ENCODE measurements at places on chromosomes 12 and 14.

GRCh38 chr14:36517242-36518030 lies 2.6 kb downstream of the NKX2-1 start:
- H3K4me1 ChIP-seq: no peaks in the 10 kb centered on the region
- H3K4me3 ChIP-seq: no peak overlapping the region
- no peak for DNase-seq
- no peaks in the 10 kb centered on the region for H3K36me3 ChIP-seq
- H3K27me3 ChIP-seq: no peaks in the 10 kb centered on the region
- no peak overlapping the region for H3K27ac ChIP-seq

DNA sequence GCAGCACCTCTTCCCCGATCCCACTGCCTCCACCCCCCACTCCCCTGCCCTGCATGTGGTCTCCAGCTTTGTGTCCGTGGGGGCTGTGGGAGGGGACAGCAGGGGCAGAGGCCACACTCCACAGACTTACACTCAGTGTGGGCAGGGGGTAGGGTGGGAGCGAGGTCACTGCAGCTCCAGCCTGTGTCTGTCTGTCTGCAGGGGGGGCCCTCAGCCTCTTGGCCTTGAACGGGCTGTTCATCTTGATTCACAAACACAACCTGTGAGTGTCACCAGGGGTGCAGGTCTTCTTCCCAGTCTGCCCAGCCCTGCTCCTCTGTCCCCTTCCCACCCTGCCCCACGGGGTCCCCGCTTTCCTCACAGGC lies 6.5 kb downstream of the NOC4L start:
- no peaks in the 10 kb centered on the region for H3K27me3 ChIP-seq
- H3K4me1 ChIP-seq: no peaks in the 10 kb centered on the region
- no peaks in the 10 kb centered on the region for H3K36me3 ChIP-seq

GRCh38 chr14:34368971-34369647 lies 92.9 kb downstream of the SPTSSA start:
- no peaks in the 10 kb centered on the region for H3K27me3 ChIP-seq
- H3K36me3 ChIP-seq: no peaks in the 10 kb centered on the region
- H3K4me1 ChIP-seq: no peaks in the 10 kb centered on the region
- no peak for DNase-seq
- no peak overlapping the region for H3K4me3 ChIP-seq

GRCh38 chr12:27646149-27646548 lies 50.1 kb upstream of the REP15 start:
- H3K27me3 ChIP-seq: no peaks in the 10 kb centered on the region
- no peak overlapping the region for H3K27ac ChIP-seq
- no peak overlapping the region for H3K4me3 ChIP-seq

- no peaks in the 10 kb centered on the region for H3K4me1 ChIP-seq
- H3K4me3 ChIP-seq: no peak overlapping the region
- H3K27me3 ChIP-seq: no peaks in the 10 kb centered on the region
- DNase-seq: no peak
Measured at GRCh38 chr14:65686761-65687160, 274.2 kb downstream of the FUT8 start.

DNA sequence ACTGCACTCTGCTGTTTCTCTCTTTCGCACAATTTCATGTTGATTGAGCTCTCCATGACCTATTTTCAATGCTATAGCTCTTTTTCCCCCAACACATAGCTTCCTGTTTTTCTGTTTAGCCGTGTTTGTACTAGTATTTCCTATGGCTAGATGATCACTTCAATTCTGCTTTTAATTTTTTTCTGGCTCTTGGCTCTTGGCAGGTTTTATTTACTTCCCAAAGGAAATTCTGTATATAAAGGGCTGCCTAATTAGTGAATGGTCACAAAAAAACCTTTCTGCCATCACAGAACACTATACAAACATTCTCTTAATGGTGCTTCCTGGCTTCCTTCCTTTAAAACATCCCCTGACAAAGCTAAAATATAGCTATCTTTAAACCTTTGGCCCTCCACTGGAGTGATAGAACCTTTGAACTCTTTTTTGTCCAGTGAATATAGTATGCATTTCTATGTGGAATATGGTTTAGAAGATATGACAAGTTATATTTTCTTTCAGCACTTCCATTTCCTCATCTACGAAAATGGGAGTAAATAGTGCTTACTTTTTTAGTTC lies 88.2 kb downstream of the RASSF9 start:
- H3K4me1 ChIP-seq: no peaks in the 10 kb centered on the region
- no peak overlapping the region for H3K4me3 ChIP-seq
- DNase-seq: no peak
- H3K36me3 ChIP-seq: no peaks in the 10 kb centered on the region
- H3K27ac ChIP-seq: no peak overlapping the region

DNA sequence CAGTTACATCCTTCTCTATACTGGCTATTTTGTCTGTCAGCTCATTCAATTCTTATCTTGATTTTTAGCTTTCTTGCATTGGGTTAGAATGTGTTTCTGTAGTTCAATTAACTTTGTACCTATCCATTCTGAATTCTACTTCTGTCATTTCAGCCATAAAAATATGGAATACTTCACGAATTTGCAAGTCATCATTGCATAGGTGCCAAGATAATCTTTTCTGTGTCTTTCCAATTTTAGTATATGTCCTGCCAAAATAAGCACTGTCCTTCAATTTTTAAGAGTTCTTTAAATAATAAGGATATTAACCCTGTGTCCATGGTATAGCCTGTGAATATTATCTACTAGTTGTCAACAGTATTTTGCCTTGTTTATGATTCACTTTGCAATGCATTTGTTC lies 665.7 kb upstream of the MDGA2 start:
- DNase-seq: no peak
- H3K36me3 ChIP-seq: no peaks in the 10 kb centered on the region
- no peaks in the 10 kb centered on the region for H3K4me1 ChIP-seq
- no peak overlapping the region for H3K4me3 ChIP-seq
- H3K27ac ChIP-seq: no peak overlapping the region

DNA sequence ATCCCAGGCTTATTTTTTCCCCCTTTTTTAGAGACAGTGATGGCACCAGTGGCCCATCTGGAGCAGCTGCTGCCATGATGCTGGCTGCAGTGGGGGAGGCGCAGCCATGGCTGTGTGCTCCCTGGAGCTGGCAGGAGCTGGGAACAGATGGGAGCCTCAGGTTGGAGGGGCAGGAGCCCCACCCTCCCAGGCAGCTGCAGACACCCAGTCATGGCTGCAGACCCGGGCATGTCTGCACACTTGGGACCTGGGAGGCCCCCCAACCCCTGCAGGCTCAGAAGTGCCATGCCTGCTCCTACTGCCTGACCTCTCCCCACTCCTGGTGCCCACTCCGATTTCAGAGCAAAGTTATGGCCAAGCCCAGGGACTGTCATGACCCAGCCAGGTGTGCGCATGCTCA lies 25.1 kb downstream of the CDKL1 start:
- no peak overlapping the region for H3K27ac ChIP-seq
- H3K36me3 ChIP-seq: no peaks in the 10 kb centered on the region
- H3K4me3 ChIP-seq: no peak overlapping the region
- H3K4me1 ChIP-seq: no peaks in the 10 kb centered on the region
- no peaks in the 10 kb centered on the region for H3K27me3 ChIP-seq

GRCh38 chr12:44930972-44931600 lies 55.0 kb upstream of the NELL2 start:
- DNase-seq: peak; percentile 84
- H3K4me1 ChIP-seq: no peaks in the 10 kb centered on the region
- H3K36me3 ChIP-seq: no peaks in the 10 kb centered on the region
- no peak overlapping the region for H3K4me3 ChIP-seq
- H3K27me3 ChIP-seq: no peaks in the 10 kb centered on the region

DNA sequence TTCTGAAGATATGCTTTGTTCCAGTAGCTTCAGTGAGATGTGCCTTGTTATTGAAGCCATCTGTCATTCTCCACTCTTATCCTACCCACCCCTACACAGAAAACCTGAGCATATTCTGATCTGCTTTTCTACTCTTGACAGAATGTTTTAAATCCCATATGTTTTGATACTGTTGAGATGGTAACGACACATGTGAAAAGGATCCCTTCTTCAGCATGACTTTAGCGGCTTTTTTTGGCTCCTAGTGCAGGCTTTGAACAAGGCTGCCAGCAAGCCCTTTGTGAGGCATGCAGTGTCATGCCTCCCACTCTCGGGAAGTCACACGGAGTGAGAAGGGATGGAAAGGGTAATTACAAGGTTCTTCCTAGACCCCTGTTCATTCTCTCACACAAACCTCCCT lies 228.8 kb upstream of the RGS6 start:
- no peak overlapping the region for H3K27ac ChIP-seq
- no peak for DNase-seq
- no peak overlapping the region for H3K4me3 ChIP-seq
- H3K4me1 ChIP-seq: no peaks in the 10 kb centered on the region
- H3K27me3 ChIP-seq: no peaks in the 10 kb centered on the region

DNA sequence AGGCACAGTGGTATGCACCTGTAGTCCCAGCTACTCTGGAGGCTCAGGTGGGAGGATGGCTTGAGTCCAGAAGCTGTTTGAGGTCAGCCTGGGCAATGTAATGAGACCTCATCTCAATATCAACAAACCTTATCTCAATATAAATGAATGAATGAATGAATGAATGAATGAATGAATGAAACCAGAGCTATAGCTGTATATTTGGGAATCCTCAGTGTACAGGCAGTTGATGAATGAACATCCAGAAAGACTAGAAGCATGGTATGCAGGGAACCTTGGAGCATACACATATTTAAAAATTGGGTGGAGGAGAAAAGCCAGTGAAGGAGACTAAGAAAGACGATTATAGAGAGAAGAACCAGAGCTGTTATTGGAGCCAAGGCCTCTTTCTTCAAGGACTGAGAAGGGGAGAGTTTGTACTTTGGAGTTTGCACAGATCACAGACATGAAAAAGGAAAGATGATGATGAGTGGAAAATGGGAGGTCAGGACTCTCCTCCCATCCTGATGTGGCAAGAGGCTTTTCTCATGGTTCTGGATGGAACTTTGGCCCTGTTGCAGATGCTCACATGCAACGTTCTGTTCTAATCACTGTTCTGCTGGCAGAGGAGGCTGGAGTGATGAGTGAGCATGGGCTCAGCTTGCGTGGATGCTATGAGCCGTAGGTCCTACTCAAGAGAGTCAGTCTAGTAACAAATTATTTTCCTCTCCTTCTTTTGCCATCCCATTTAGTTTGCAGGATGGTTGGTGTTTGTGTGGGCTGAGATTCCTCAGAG lies 114.4 kb downstream of the PRKCH start:
- H3K4me1 ChIP-seq: 0 out of 2 replicates have a peak, but pooled peaks cover 4% of the 10 kb centered on the region
- no peak overlapping the region for H3K4me3 ChIP-seq
- no peaks in the 10 kb centered on the region for H3K27me3 ChIP-seq
- DNase-seq: no peak
- H3K36me3 ChIP-seq: no peaks in the 10 kb centered on the region

DNA sequence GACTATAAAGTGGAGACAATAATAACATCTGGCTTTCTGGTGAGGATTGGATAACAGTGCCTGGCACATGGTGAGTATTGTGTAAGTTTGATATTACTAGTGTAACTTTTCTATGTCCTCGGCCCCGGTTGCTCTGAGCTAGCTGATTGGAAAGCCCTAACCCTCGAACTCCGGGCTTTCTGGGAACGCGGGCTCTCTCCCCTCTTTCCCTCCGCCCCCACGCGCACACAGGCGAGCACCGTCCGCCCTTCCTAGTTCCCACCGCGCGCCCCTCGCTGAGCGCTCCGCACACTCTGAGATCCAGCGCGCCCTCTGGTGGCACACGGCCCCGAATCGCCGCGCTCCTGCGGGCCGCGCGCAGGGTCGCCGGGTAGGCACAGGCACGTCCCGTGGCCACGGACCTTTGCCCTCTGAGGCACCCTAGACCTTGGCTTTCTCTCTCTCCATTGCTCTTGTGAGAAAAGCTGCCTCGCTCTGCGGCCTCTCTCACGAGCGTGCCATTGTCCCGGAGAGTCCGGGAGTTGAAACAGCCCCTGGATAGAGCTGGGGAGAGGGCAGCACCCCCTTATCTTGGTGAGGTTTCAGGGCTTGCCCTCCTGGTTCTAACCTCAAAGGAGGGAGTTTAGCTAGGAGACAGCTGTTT lies 23.2 kb upstream of the ESRRB start:
- no peaks in the 10 kb centered on the region for H3K4me1 ChIP-seq
- DNase-seq: peak; percentile 24

DNA sequence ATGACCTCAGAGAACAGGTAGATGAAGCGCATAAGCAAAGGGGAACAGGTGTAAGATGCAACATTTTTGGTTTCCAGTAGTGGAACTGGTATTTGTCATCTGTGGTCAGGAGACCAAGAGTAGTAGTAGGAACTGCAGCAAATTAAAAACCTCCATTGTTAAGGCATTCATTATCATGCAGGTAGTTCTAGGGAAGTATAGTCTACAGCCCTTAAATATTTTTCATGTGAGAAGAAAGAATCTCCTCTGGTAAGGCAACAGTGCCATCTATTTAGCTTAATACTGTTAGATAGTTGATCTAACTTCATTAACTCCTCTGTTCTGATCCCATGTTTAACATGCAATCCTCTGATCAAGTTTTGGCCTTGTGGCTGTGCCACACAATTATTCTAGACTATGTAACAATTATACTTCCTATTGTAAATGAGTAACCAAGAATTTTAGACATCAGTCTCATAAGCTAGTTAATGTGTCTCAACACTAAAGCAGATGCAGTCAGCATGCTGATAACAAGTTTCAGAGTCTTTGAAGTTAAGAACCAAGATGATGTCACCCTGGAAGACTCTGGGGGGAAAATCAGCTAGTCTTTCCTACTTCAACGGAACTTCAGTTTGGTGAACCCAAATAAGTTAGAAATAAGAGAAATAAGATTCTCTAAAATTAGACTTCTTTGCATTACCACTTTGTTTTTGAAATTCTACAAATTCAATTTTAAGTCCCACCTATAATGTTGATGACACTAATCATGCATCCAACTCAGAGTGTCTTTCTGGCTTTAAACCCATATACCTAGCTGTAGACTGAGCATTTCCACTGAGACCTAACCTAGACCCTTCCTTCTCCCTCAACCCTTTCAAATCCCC lies 70.9 kb downstream of the STXBP6 start:
- no peaks in the 10 kb centered on the region for H3K36me3 ChIP-seq
- DNase-seq: peak; percentile 26
- no peaks in the 10 kb centered on the region for H3K4me1 ChIP-seq
- H3K27ac ChIP-seq: no peak overlapping the region

DNA sequence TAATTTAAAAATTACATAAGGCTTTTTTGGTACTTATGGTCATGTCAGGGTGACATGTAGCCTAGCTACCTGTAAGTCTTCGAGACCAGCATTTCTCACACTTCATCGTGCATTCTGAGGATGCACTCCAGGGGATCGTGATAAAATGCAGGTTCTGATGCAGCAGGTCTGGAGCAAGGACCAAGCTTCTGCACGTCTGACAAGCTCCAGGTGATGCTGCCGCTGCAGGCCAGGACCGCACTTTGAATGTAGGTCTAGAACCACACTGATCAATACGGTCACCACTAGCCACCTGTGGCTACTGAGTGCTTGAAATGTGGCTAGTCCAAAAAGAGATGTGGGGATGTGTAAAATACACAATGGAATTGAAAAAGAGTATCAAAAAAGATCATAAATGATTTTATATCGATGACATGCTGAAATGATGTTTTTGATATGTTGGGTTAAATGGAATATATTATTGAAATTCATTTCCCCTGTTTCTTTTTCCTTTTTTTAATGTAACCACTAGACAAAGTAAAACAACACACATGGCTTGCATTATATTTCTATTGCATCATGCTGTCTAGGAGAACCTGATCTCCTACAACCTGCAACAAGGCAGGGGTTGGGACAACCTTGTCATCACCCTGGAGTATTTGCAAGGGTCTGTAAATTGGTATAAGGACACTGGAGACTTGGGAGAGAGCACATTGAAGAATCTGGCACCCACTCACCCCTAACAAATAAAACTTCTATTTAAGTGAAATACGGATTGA lies 142.4 kb downstream of the DPF3 start:
- H3K4me1 ChIP-seq: no peaks in the 10 kb centered on the region
- DNase-seq: no peak
- no peaks in the 10 kb centered on the region for H3K27me3 ChIP-seq
- no peak overlapping the region for H3K4me3 ChIP-seq
- H3K27ac ChIP-seq: no peak overlapping the region

GRCh38 chr14:95190346-95190840 lies 33.1 kb upstream of the DICER1 start:
- no peak overlapping the region for H3K27ac ChIP-seq
- H3K4me1 ChIP-seq: no peaks in the 10 kb centered on the region
- H3K27me3 ChIP-seq: no peaks in the 10 kb centered on the region
- no peaks in the 10 kb centered on the region for H3K36me3 ChIP-seq

Data from MM.1S (cell line).